Sigmoid colon (tissue), 7 donors: ENCODE measurements at places on chromosomes 5 and 9. TPM values are rescaled to one million over a fixed set of nuclear protein-coding genes. Genes with fewer than 3 reads are reported as not detected.

DND1 gene
- total RNA-seq = 0.95 TPM

C5orf58 gene
- total RNA-seq = not detected

ISL1 gene
- total RNA-seq = 0.81 TPM

CERT1 gene
- 18.6 TPM for total RNA-seq

C9orf153 gene
- not detected for total RNA-seq

GRHPR gene
- 151 TPM for total RNA-seq

GRCh38 chr5:151619812-151620460, 28.8 kb upstream of the FAT2 start:
- no peak for DNase-seq

- DNase-seq = no peak
Observed at GRCh38 chr5:170201311-170201710, 31.5 kb upstream of the C5orf58 start.

DNA sequence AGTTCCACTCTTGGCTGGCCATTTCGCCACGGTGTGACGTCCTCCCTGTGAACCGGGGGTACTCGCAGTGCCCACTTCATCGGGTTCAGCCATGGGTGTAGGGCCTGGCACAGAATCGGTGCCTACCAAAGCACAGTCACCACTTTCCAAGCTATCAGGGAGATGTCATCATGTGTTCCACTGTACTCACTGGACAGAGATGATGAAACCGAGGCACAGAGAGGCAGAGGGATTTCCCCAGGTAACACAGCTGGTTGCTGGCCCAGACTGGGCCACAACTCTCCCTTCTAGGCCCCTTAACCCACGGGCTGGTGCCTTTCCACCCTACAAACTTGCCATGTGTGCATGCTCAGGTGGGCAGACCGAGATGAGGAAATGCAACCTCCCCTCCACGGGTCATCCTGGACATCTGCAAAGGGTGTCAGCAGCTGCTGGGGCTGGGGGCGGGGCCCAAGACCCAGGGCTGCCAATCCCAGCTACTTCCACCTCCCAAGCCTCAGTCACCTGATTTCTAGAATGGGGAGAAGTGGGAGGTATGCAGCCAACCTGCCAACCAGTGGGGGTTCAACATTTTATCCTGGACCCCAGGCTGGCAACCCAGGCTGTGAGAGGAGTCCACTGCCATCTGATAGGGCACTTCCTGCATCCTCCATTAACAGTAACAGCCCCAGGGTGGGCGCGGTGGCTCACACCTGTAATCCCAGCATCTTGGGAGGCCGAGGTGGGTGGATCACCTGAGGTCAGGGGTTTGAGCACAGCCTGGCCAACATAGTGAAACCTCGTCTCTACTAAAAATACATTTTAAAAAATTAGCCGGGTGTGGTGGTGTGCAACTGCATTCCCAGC, 893 bp upstream of the SH2D3C start:
- DNase-seq = no peak

DNA sequence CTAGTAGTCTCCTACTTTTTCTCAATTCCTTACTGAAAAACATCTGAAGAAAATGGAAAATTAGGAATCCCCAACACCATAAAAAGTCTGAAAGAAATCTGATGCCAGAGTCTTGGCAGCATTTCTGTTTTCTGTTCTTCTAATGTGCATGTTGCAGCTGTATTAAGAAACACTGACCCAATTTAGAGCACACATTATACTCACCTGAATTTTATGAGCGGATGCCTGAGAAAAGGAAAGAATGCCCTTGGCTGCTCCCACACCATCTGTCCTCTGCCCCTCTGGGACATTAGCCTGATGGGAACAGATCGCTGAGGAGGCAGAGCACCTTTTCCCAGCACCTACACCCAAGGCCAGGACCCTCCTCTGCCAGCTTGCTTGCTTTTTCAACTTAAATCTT, 14.1 kb upstream of the ANP32B start:
- no peak for DNase-seq

GRCh38 chr9:95343725-95344287, 26.3 kb upstream of the FANCC start:
- no peak for DNase-seq

DNA sequence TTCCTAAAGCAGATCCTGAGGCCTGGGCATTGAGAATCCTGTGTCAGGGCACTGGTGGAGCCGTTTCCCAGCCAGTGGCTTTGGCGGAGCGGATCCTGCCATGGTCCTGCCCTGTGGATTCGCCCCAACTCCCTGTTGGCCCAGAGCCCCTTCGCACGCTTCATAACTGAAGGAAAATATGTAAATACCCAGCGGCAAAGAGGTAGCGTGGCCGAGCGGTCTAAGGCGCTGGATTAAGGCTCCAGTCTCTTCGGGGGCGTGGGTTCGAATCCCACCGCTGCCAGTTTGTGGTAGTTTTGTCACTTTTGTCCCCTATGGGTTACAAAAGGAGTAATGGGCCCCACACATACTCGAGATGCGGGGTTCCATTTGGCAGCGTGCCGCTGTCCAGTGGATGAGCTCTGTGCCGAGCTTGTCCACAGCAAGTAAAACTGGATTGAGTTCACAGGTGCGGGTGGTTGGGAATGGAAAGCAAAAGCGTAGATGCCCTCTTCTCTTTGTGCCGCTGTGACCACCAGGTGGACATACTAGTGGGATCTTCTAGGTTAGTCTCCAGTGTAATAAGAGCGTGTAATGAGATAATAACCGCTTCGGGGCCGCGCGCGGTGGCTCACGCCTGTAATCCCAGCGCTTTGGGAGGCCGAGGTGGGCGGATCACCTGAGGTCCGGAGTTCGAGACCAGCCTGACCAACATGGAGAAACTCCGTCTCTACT, 17.3 kb downstream of the TRIM7 start:
- DNase-seq = peak; percentile 91

DNA sequence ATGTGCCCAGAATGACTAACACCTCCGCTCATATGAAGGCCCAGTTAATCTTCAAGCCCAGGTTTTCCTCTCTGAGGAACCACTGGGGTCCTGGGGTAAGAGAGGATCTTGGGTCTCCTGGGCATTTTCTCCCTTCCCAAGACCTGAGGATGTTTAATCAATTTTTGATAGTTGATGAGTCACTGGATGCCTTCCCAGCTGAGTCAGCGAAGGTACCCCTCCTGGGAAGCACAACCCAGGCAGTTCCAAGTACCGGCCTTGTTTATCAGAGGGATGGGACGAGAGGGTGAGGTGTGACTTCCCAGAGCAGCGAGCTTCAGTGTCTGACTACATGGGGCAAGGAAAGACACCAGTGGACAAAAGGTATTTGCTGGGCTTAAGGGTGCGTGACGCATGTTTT, 119.6 kb upstream of the IL12B start:
- no peak for DNase-seq

DNA sequence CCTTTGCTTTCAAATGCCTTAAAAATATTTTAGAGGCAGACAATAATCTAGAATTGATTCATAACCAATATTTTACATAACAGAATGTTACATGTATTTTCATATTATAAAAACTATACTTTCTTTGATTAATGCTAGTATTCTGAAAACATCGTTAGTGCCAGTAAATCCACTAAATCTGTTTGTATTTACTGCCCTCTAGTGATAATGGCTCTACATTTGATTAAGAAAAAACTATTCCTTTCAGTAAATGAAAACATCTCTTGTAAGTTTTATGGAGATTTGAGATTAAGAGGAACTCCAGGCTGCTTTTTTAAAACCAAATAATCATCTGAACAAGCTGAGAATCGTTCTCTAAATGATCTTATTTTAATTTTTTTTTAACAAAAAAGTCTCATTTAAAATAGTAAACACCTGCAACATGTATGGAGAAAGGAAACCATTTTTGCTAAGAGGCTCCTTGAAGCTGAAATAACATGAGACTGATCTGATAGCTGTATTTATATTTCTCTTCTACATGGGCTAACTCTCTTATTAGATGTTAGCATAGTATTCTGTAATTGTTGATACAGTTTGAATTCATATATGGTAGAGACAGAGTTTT, 424.7 kb downstream of the RAB3C start:
- no peak for DNase-seq

DNA sequence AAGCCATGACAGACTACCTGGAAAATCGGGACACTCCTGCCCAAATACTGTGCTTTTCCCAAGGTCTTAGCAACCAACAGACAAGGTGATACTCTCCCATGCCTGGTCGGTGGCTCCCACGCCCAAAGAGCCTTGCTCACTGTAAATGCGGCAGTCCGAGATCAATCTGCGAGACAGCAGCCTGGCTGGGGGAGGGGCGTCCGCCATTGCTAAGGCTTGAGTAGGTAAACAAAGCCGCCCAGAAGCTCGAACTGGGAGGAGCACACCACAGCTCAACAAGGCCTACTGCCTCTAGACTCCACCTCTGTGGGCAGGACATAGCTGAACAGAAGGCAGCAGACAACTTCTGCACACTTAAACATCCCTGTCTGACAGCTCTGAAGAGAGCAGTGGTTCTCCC, 272.1 kb upstream of the CCNG1 start:
- no peak for DNase-seq

DNA sequence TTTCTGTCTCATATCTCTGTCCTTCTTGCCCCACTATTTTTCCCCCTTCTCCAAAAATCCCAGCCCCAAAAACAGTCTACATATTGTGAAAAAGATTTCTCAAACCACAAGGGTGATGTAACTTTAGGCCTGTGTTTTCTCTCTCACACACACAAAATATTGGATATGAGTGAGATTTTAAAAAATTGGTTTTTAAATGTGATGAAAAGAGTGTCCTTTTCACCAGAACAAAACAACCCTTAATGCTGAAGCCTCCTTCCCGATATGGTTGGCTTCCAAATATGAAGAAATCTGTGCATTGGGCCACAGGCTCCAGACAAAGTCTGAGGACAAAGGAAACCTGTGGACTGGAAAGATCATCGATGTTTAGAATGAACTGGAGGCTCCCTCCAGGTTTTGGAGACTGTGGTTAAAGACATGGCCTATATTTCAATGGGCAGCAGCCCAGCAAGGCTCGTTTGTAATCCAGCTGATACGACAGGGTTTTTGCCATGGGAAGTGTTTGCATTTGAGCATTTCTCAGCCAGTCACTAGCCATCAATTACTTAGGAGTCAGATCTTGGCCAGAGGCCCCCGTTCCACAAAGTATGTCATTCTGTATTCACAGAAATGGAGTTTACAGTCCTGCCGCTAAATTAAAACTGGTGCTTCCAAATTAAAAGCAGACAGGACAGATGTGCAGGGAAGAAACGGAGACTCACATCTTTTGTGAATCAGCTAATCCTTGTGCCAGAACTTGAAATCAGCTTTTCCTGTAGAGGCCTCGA, 546.3 kb downstream of the EBF1 start:
- peak; percentile 76 for DNase-seq

GRCh38 chr5:112729630-112730029, 8.1 kb upstream of the APC start:
- no peak for DNase-seq

DNA sequence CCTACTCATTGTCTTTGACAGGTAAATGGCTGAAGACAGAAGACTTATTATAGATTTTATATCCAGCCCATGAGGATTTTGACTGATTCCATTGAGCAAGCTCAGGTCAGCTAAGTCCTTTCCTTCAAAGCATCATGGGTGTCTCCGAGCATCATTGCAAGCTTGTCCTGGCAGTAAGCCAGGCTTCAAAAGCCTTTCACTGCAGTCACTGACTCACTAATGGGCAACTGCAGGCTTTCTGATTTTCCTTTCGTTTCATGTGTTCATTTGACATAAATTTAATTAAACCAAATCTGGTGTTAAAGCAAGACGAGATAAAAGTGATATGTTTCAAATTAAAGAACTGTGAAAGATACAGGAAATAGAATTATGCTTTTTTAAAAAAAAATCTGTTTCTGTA, 426.2 kb downstream of the ANXA1 start:
- no peak for DNase-seq

- DNase-seq = no peak
Observed at GRCh38 chr5:92687821-92688722, 892.9 kb downstream of the NR2F1-AS1 start.

DNA sequence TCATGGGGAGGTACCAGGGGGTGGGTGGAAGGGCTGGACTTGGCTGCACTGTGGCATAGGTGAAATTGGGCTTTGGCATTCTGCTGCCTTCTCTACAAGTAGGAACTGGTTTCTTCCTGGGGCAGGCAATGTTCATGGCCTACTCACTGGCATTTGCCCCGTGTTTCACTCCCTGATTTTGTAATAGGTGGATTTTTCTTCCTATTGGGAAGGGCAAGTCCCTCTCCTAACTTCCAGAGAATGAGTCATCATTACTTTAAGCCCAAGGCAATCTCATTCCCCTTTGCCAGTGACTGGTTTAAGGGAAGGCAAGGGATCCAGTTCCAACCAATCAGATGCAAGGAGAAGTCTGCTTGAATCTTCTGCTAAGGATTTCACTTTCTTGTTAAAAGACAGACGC, 67.9 kb upstream of the ANKRD55 start:
- DNase-seq = no peak

DNA sequence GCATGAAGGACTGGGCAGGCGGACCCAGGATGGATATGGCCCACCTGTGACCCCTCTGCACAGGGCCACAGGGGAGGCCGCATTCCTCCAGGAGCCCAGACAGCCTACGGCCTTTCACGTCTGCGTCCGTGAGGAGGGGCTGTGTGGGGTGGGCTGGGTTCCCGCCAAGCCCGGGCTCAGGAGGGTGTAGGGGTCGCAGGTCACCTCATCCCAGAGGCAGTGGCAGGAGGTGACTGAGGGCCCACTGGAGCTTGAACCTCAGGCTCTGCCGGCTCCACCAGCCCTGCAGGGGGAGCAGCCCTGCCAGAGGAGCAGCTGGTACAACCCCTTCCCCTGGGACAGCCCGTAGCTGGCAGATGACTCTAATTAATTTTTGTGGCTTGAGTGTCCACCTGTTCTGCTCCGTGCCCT, 40.7 kb upstream of the CACNA1B start:
- peak; percentile 52 for DNase-seq

- DNase-seq = no peak
Observed at GRCh38 chr9:76904661-76905457, 1.1 kb downstream of the PRUNE2 start.
